T-helper 2 cell (primary cell): ENCODE measurements at places on chromosomes 5 and 9.
A peak's percentile ranks its signal among the peaks of the same experiment; 100 is the strongest.

DNA sequence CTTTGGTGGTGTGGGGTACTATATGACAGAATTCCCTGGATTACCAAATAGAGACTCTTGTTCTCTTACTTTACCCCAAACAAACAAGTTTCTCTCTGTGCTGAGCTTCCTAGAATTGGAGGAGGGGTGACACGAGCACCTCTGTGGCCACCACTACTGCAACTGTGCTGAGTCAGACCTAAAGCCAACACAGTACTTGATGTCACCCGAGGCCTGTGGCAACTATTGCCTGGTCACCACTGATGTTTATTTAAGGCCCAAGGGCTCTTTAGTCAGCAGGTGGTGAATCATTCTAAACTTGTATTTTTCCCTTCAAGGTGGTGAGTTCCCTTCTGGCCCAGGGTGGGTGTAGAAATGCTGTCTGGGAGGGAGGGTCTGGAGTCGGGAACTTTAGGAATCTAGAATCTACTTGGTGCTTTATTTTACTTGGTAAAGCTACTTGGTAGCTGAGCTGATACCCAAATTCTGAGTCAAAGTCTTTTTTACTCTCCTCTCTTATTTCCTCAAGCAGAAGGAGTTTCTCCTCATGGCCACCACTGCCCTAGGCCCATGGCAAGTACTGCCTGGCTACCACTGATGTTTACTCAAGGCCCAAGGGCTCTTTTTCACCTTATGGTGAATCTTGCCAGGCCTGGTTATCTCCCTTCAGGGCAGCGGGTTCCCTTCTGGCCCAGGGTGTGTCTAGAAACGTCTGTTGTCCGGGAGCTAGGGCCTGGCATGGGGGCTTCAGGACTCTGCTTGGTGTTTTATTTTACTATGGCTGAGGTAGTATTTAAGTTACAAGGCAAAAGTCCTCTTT is 9.8 kb downstream of the LURAP1L start:
- DNase-seq = no peak

DNA sequence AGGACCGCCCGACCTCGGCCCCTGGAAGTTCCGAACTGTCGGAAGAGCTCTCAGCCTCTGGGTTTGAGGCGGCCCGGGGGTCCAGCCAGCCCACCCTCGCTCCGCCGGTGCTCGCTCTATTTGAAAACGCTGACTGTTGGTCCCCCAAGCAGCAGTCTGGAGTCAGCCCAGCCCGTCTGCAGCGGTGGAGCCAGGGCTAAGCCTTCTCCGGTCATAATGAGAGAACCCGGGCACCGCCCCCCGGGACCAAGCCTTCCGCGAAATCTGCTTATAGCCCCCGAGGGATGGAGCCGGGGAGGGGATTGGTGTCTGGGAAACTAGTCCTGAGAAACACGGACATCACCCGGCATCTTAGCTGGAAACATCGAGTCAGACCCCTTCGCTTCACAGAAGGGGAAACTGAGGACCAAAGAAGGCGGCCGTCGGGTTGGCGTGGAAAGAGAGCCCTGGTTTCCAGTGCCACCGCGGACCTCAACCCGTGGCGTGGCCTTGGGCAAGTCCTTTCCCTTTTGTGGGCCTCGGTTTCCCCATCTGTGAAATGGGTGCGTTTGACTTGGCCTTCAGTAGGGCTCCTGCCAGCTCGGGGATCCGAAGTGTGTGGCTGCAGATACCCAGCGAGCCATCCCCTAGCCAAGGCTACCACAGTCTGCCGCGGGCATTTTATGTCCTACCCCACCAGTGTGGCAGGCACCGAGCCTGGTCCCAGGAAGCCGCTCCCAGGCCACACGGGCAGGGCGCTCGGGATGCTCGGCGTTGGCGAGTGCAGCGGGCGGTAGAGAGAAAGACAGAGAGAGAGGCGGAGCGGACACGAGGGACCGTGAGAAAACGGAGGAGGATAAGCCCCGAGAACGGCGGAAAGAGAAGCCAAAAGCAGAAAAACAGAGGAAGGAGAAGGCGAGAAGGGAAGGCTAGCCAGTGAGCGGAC is 857 bp downstream of the ADAM19 start:
- DNase-seq = no peak

- DNase-seq = no peak
Observed at GRCh38 chr5:112549127-112549526, 130.1 kb upstream of the EPB41L4A start.

- peak; percentile 69 for DNase-seq
Observed at GRCh38 chr9:114681594-114682332, at the start of gene TEX48. Gene TEX48, minus strand, starts transcription at chr9:114682192. Its CDS starts 10,469 bp downstream, at chr9:114671723.

DNA sequence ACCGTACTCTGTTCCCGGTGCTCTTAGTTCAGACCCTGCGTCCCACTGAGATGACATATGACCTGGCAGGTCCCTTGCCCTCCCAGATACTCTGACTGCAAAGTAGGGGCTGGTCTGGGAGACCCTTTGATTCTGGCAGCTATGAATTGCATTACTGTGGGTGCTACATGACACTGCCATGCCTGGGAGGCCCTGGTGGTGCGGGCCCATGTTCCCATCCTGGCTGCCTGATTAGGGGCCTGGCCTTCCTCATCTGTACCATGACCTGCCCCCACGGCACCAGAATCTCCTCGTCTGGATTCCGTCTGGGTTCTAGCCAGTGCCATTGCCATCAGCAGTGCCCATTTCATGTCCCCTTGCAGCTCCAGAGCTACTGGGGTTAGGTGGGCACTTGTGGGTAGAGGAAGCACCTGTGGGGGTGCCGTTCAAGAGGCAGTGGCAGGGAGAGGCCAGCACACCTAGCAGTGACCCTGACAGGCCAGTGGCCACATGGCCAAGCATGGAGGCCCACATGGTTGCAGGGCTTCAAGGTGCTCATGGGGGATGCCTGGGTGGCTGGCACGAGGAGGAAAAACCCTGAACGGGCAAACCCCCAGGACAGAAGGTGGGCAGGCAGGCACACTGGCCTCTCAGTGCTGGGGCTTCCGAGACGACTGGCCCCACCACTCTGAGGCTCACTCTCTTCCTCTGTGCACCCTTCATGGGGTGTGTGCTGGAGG is 69.7 kb downstream of the PHF2 start:
- no peak for DNase-seq

DNA sequence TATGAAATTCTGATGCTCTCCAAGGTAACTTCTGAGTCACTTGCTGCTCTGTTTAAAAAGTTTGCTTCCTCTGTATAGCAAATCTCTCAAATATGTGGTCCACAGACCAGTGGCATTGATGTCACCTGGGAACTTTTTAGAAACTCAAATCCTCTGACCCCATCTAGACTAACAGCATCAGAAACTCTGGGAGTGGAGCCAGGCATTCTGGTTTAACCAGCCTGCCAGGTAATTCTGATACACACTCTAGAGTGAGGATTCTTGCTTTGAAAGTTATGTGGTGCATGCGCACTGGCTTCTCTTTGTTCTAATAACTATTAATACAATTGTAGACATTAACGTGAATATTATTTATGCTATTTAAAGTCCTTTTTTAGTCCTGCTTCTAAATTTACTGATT is 298.1 kb downstream of the SLF1 start:
- DNase-seq = no peak

- no peak for DNase-seq
Observed at GRCh38 chr9:22010866-22011625, 1.9 kb upstream of the CDKN2B start.

DNA sequence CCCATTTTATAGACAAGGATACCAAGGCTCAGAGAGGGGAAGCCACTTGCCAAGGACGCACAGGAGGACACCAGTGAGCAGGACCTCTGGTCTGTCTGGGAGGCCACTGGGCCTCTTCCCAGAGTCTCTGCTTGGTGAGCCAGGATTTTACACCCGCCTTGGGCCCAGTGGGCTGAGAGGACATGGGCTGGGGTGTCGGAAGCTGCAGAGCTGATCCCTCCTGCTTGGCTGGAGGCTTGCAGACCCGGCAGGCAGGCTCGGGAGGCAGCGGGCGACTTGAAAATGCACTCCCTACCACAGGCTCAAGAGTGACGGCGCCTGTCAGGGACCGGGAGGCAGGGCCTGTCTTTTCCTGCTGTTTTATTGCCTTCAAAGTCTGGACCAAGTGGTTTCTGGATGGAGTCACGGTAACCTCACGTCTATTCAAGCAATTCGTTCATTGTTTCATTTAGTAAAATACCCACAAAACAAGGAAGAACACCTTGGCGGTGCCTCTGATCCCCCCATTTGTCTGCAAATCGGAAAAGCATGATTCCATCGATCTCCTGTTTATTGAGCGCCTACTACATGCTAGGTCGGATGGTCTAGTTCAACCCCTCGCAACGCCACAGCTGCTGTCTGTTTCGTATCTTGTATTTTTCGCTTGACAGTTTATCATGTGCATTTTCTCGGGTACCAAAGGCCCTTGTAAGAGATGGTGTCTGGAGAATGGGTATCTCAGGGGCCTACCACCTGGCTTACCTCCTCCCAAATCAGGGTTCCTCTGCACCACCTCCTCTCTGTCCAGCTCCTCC is 108.1 kb upstream of the IER5L start:
- no peak for DNase-seq

DNA sequence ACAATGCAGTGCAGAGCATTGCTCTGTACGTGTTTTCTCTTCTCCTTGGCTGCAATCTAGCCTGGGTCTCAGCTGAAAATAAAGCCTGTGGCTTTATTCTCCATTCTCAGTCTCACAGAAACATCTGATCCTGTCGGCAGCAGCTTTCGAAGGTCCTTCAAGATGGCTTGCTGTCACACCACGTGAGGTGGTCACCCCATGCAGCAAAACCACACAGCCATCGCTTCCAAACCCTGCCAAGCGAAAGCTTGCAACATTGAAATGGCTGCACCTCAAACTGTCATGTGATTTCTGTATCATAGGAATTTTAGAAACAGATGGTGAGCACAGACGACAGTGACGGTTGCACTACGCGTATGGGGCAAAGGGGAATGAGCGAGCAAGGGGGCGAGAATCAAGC is 98.5 kb upstream of the SMARCA2 start:
- no peak for DNase-seq

GRCh38 chr5:178304016-178304415 is 71.4 kb upstream of the PHYKPL start:
- no peak for DNase-seq

GRCh38 chr9:24007185-24007584 is 181.1 kb upstream of the ELAVL2 start:
- no peak for DNase-seq

DNA sequence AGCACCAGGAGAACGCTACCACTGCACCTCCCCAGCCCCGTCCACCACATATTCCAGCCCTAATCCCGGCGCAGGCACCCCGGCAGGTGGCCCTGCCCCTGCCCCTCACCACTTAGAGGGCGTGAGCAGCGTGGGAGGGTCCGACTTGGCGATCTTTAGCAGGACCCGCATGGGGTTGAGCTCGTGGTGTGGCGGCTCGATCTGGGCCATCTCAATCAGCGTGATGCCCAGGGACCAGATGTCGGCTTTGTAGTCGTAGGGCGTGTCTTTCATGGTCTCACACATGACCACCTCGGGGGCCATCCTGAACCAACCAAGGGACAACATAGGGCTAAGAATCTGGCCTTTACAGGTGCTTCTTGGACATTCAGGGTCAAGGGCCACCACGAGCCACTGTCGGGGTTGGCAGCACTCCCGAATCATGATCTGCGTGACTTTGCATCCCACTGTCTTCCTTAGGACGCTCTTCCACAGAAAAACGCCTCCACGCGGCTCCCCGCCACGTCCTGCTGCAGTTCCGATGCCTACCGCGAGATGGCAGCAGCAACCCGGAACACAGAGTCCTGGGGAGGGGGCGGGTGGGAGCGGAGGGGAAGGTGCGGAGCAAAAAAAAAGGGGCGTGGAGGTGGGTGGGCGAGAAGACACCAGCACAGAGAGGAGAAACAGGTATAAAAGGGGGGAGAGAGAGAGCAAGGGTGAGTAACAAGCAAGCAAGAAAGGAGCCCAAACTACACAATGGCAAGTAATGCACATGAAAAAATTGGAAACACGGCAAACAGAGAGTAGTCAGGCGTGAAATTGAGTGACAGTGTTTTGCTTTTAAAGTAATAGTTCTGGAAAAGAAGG is 81.3 kb downstream of the STK10 start:
- peak; percentile 57 for DNase-seq

DNA sequence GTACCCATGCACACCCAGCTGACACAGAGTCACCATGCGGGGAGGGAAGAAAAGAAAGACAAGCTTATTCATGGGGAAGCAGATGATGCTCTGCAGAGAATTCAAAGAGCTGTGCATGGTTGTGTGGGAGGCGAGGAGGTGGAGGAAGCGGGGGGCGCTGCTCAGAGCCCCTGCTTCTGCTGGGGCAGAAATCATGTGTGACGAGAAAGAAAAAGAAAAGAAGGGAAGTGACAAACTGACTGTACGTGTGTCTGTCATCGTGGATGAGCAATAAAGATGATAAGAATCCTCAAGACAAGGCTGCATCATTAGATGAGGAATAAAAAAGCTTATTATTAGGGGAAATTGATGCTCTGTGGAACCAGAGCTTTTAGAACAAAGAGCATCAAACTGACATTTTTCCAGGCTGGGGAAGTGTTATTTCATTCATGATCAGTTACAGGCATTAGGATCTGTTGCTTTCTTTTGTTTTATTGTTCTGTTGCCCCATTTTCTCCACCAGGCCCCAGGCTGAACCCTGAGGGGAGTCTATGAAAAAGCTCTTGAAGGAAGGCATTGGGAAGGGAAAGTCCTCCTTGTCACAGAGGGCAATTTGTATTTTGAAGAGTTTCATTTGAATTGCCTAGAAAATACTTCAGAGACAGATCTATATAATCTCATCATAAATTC is 20.3 kb upstream of the SH3RF2 start:
- no peak for DNase-seq

GRCh38 chr5:132052520-132052919 is 7.9 kb upstream of the IL3 start:
- DNase-seq = no peak

- DNase-seq = no peak
Observed at GRCh38 chr9:137319011-137319738, 17.1 kb upstream of the NRARP start.

DNA sequence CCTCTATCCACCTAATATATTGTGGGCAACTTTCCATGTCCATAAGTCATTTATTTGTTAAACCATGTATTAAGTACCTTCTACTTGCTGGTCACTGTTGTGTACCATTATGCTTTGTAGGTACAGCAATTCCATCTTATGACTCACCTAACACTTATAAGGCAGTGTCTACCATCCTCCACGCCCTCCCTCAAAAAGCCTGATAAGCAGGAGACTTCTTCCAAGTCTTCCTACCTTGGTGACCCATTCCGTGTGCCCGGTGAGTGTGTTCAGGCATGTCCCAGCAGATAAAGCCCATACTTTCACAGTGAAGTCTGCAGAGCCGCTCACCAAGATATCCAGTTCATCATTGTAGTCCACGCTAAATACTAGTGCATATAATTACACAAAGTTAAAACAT is 17.4 kb downstream of the FBXW2 start:
- DNase-seq = no peak

- no peak for DNase-seq
Observed at GRCh38 chr5:107254214-107254901, 416.4 kb downstream of the EFNA5 start.

DNA sequence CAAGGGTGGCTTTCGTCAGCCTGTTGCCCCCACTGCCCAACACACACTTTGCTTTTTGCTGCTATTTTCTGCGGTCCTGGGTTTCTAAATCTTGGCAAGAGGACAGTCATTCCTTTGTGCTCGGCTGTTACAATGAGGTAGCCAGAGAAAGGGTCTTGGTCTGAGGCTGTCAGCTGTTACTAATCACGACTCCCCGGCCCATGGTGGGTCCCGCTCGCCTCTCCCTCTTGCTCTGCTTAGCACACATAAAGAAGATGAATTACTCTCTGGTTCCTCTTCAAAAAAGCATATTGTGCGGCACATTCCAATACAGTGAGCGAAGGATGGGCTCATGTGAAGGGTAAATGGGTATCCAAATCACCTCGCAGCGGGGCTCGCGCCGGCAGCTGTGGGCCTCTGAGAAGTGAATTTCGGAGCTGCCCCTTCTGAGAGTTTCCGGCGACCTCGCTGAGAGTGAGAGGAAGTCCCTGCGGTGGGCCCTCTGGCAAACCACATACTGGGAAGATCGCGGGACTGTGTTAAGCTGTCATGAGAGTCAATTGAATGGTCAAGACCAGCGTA is 56.0 kb downstream of the SLC1A3 start:
- DNase-seq = no peak
